Gastroesophageal sphincter (tissue), 4 donors: ENCODE measurements at places on chromosomes 3 and 15.

DNA sequence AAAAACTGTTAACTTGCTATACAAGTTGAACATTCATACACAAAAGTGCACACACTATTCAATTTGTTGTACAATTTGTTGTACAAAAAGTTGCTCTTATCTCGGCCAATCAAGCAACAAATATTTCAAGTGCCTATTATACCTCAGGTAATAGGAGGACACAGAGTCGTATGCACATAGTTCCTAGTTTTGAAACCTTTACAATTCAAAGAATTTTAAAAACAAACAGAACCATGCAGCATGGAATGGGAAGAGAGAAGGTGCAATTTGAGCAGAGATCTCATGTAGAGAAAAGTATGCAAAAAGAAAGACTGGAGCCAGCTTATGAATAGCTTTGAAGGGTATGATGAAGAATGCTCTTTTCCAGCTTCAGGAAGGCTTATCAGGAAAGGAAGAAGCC, 46.5 kb upstream of the ARPP19 start:
- peaks cover 90% of the 10 kb centered on the region for H3K36me3 ChIP-seq
- no peak overlapping the region for H3K4me3 ChIP-seq
- H3K27ac ChIP-seq, result no peak overlapping the region
- no peaks in the 10 kb centered on the region for H3K27me3 ChIP-seq
- no peaks in the 10 kb centered on the region for H3K4me1 ChIP-seq

- peak overlapping the region; percentile 82 for H3K4me3 ChIP-seq
- peak overlapping the region; percentile 60 for H3K27ac ChIP-seq
- ATAC-seq, result peak; percentile 20
- H3K4me1 ChIP-seq, result peaks cover 4% of the 10 kb centered on the region
- no peaks in the 10 kb centered on the region for H3K27me3 ChIP-seq
These were observed 536 bp downstream of the SNAPC5 start for GRCh38 chr15:66496951-66497501.

DNA sequence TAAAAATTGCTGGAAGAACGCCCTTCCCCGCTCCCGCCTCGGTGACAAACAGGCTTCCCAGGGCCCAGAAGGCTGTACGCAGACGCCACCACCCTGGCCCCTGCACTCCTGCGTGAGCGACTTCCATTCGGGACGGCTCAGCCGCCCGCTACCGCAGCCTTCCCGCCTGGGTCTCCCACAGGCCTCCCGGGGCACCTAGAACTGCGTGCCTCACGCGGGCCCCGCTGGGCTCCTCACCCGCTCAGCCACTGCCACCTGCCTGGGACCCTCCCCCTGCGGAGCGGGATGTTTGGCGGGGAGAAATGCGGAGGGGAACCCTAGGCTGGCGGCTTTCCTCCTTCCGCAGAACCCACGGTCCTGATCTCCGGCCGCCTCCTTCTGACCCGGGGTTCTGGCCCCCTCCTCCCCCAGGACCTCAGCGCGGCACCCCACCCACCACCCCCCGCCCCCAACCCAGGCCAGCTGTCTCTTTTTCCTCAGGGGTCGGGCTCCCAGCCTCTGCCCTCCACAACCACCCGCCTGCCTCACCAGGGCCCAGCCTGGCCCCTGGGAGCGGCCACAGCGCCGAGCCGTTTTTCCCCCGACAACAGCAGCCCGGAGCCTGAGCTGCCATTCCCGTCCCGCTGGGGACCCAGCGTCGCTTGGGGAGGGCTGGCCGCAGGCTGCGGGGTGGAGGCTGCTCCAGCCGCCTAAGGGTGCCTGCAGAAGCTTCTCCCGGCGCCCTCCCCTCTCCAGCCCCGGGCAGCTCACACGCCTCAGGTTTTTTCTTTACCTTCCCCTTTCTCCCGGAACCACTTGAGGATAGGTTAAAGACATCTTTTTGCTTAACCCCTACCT, 27.6 kb upstream of the RAB7A start:
- no peaks in the 10 kb centered on the region for H3K36me3 ChIP-seq
- H3K4me3 ChIP-seq, result peak overlapping the region; percentile 72
- ATAC-seq, result peak; percentile 77
- H3K4me1 ChIP-seq, result peaks cover 19% of the 10 kb centered on the region

GRCh38 chr3:9019259-9019961, 56.1 kb upstream of the RAD18 start:
- no peak overlapping the region for H3K27ac ChIP-seq
- H3K27me3 ChIP-seq, result no peaks in the 10 kb centered on the region
- no peak overlapping the region for H3K4me3 ChIP-seq
- no peaks in the 10 kb centered on the region for H3K4me1 ChIP-seq
- no peak for ATAC-seq

- H3K27me3 ChIP-seq, result no peaks in the 10 kb centered on the region
- H3K4me3 ChIP-seq, result no peak overlapping the region
- no peak for ATAC-seq
- no peak overlapping the region for H3K27ac ChIP-seq
- H3K36me3 ChIP-seq, result no peaks in the 10 kb centered on the region
These were observed 192.4 kb upstream of the DPH6 start for GRCh38 chr15:35738370-35738769.

GRCh38 chr3:37814547-37814946, 47.1 kb upstream of the CTDSPL start:
- H3K4me3 ChIP-seq, result no peak overlapping the region
- H3K4me1 ChIP-seq, result no peaks in the 10 kb centered on the region
- ATAC-seq, result no peak
- H3K27me3 ChIP-seq, result no peaks in the 10 kb centered on the region
- no peak overlapping the region for H3K27ac ChIP-seq

GRCh38 chr3:127689266-127689860, 16.6 kb downstream of the ABTB1 start:
- H3K4me3 ChIP-seq, result no peak overlapping the region
- ATAC-seq, result no peak
- peak overlapping the region; percentile 81 for H3K27ac ChIP-seq
- H3K36me3 ChIP-seq, result peaks cover 30% of the 10 kb centered on the region
- no peaks in the 10 kb centered on the region for H3K27me3 ChIP-seq

GRCh38 chr15:74835312-74835823, 7.6 kb downstream of the ULK3 start:
- H3K36me3 ChIP-seq, result peaks cover 48% of the 10 kb centered on the region
- peaks cover 2% of the 10 kb centered on the region for H3K27me3 ChIP-seq
- no peak overlapping the region for H3K27ac ChIP-seq

GRCh38 chr15:93261845-93262244, 172.8 kb upstream of the RGMA start:
- no peak for ATAC-seq
- H3K4me3 ChIP-seq, result no peak overlapping the region
- H3K4me1 ChIP-seq, result no peaks in the 10 kb centered on the region
- H3K36me3 ChIP-seq, result no peaks in the 10 kb centered on the region
- no peak overlapping the region for H3K27ac ChIP-seq
- H3K27me3 ChIP-seq, result no peaks in the 10 kb centered on the region

DNA sequence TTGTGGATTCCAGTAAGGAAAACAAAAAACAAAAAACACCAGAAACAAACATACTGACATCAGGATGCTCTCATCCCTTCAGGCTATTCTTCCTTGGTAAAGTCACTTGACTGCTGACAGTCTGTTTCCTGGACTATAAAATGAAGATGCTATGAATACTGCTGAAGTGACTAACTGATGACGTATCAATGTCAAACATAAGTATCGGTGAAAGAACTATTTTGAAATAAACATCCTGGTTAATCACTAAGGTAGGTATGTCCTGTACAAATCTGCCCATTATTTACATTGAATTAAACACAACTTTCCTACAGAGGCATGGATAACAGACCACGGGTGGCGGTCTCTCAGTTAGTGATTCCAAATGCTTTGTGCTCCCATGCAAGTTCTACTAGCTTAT, 45.9 kb downstream of the CHAC1 start:
- no peak for ATAC-seq
- H3K4me1 ChIP-seq, result no peaks in the 10 kb centered on the region
- H3K27ac ChIP-seq, result no peak overlapping the region
- no peaks in the 10 kb centered on the region for H3K27me3 ChIP-seq
- H3K4me3 ChIP-seq, result no peak overlapping the region

DNA sequence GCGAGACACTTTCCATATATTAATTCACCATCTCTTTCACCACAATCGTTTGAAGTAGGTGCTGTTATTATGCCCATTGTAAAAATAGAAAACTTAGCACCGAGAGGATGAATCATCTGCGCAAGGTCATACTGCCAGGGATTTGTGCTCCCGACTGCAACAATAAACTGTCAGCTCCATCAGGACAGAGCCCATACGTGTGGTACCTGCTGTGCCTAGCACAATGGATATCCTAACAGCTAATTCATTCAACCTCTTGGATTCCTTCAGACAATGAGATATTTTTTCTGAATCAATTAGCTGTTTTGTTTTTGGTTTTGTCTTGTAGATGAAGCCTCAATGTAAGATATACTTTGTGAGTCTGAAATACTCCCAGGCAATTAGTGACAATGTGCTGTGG, 32.3 kb upstream of the PROK2 start:
- H3K4me1 ChIP-seq, result no peaks in the 10 kb centered on the region
- H3K36me3 ChIP-seq, result no peaks in the 10 kb centered on the region
- no peak overlapping the region for H3K27ac ChIP-seq
- no peak overlapping the region for H3K4me3 ChIP-seq
- H3K27me3 ChIP-seq, result no peaks in the 10 kb centered on the region
- ATAC-seq, result no peak

GRCh38 chr3:3191675-3192285, 12.3 kb upstream of the CRBN start:
- H3K4me3 ChIP-seq, result no peak overlapping the region
- no peak for ATAC-seq
- H3K36me3 ChIP-seq, result no peaks in the 10 kb centered on the region
- peaks cover 8% of the 10 kb centered on the region for H3K27me3 ChIP-seq
- H3K4me1 ChIP-seq, result no peaks in the 10 kb centered on the region
- H3K27ac ChIP-seq, result no peak overlapping the region

DNA sequence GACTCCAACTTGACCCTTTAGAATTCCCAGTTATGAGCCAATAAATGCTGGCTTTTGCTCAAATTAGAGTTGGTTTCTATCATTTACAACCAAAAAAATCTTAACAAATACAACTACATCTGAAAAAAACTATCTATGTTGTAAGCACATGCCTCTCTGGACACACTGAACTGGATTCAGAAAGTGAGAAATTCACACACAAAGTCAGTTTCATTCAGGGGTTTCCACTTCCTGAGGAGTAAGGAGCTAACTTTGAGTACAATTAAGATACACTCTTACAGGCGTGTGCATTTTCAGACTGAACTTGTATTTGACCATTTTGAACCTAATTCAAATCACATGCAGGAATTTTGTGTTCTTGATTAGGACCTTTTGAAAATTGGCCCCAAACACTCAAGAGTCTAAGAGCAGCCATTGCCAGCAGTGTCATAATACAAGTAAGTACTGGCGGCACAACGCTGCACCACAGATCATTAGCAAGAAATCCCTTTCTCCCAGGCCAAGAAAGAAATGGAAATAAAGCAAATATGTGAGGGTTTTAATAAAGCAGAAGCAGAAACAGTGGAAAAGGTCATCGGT, 31.2 kb downstream of the LINS1 start:
- no peak overlapping the region for H3K4me3 ChIP-seq
- ATAC-seq, result no peak
- H3K4me1 ChIP-seq, result no peaks in the 10 kb centered on the region
- H3K27ac ChIP-seq, result no peak overlapping the region
- H3K27me3 ChIP-seq, result no peaks in the 10 kb centered on the region
- peaks cover 69% of the 10 kb centered on the region for H3K36me3 ChIP-seq

DNA sequence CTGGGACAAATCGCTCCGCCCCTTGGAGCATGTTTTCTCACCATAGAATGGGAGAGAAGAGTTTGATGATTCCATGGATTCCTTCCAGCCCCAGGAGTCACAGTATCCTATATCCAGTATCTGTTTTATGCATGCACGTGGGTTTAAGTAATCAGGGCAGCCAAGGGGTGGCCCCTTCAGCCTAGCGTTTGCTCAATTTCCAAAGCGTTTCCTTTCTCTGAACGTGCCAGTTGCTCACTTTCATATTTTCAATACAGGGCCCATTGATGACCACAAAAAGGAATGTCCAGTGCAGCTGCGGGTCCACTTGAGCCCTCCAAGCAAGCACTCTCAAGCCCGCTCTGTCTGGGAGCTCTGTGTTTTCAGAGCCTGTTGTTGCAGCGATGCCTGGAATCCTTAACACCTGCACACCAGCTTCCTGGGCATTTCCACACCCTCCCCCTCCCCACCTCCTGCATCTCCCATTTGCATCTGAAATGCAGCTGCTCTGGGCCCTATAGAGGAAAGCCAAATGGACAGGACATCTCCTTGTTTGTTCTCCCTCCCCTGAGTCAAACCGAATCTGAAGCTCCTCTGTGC, 164.3 kb upstream of the LPP start:
- no peaks in the 10 kb centered on the region for H3K36me3 ChIP-seq
- no peaks in the 10 kb centered on the region for H3K4me1 ChIP-seq
- H3K4me3 ChIP-seq, result no peak overlapping the region
- no peaks in the 10 kb centered on the region for H3K27me3 ChIP-seq
- no peak overlapping the region for H3K27ac ChIP-seq

GRCh38 chr3:162842549-162843216, 1346.1 kb downstream of the OTOL1 start:
- ATAC-seq, result no peak
- H3K27ac ChIP-seq, result no peak overlapping the region
- no peaks in the 10 kb centered on the region for H3K36me3 ChIP-seq

DNA sequence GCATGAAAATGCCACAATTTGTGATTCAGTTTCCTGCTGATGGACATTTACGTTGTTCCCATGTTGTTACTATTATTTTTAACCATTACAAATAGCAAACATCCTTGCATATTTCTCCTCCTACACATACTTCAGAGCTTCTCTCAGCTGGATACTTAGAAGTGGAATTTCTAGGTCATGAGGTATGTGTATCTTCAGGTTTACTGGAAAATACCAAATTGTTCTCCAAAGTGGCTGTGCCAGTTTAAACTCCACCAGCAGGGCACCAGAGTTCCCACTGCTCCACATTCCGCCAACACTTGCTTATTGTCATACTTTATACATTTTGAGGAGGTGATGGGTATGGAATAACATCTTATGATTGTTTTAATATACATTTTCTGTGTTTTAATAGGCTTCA, 45.7 kb downstream of the PRR23E start:
- no peaks in the 10 kb centered on the region for H3K36me3 ChIP-seq
- H3K27ac ChIP-seq, result no peak overlapping the region
- no peak for ATAC-seq

DNA sequence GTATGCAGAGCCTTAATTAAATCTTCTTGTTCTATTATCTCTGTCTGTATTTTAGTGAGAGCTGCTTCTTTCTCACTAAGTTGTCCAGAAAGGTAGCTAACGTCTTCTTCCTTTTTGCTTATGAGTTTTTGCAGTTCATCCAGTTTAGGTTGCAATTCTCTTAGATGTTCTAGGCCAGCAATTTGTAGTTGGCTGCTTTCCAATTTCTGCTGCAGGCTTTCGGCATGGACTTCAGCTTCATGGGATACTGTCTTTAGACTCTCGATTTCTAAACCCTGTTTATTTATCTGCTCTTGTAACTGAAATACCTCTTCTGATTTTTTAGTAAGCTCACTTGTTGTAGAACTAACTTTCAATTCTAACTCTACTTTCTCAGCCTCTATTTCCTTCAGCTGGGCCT, 35.5 kb upstream of the HCLS1 start:
- no peak overlapping the region for H3K27ac ChIP-seq
- no peak for ATAC-seq
- peaks cover 9% of the 10 kb centered on the region for H3K4me1 ChIP-seq
- no peaks in the 10 kb centered on the region for H3K27me3 ChIP-seq

DNA sequence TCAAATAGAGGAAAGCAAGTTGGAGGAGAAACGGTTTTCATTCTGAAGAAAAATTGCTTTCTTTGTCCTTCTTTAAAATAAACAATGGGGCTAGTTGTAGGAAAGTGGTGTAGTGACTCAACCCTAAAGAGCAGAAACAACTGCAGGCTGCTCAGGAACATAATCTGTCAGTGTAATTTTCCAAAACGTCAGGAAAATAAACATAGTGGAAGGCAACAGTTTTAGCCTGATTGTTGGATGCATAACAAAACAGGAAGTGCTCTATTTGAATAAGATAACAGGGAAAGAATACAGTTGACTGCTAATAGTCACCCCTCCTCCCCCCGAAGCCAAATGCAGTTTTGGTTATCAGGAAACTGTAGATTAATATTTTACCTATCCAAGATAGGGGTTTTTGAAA, 167.6 kb downstream of the ECT2 start:
- no peak for ATAC-seq
